MCF 10A (cell line): ENCODE measurements at places on chromosomes 13 and 19. TPM values are rescaled to one million over a fixed set of nuclear protein-coding genes. Genes with fewer than 3 reads are reported as not detected.

Gene LGALS16
- total RNA-seq, result not detected in 2 replicates

Gene NCCRP1
- not detected in 2 replicates for total RNA-seq

Gene SBSN
- 0.61 TPM in 1 of 2 replicates, not detected in the other for total RNA-seq

GRCh38 chr19:13987101-13987890 is 18.8 kb downstream of the RFX1 start:
- DNase-seq, result no peak

GRCh38 chr13:110780422-110780821 is 66.9 kb downstream of the ING1 start:
- DNase-seq, result no peak

DNA sequence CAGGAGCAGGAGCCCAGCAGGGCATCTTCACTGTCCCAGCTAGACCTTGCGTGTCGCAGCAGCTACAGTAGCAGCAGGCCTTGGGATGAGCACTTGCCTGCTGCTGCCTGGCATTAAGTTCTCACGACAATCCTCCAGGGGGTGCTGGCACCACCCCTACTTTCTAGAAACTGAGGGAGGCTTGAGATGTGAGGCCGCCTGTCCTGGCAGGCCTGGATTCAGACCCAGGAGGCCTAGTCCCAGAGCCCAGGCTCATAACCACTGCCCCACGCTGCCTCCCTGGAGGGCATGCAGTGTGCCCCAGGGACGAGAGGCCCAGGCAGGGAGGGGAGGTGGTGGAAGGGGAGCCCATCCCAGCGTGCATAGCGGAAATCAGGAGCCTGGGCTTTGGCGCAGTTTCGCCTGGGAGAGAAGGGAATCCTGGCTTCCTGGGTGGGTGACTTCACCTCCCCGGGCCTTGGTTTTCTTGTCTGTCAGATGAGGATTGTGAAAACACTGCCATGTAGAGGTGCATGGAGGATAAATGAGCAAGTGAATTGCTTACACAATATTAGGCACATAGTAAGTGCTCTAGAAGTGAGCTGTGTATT is 26.1 kb downstream of the PPP5C start:
- peak; percentile 73 for DNase-seq
